Right kidney (tissue), 9 donors: ENCODE measurements at places on chromosomes 12 and 14.
A peak's percentile ranks its signal among the peaks of the same experiment; 100 is the strongest.

GRCh38 chr12:20696181-20696905, 1.2 kb downstream of the SLCO1C1 start:
- DNase-seq = no peak

- DNase-seq = no peak
Measured at GRCh38 chr14:38496092-38496491, 240.2 kb upstream of the CLEC14A start.

GRCh38 chr14:87252103-87252502, 740.9 kb downstream of the GALC start:
- DNase-seq = no peak

DNA sequence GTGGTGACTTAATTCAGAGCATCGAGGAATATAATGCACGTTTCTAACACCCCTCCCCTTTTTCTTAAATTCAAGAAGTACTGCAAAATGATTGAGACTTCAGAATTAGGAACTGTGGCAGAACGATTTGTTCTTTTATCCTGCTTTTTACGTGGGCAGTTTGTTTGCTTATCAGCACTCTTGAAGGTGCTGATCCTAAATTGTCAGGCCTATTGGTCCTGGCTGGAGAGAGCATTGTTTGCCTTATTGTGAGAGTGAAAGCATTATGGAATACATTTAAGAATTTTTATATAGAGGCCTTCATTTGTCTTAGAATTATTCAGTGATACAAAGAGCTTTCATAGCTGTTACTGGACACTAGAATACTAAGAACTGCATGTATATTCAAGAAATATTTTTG, 59.1 kb downstream of the TMTC2 start:
- DNase-seq = no peak

- no peak for DNase-seq
Measured at GRCh38 chr14:34009956-34010355, 59.1 kb upstream of the EGLN3 start.

GRCh38 chr12:32644431-32644830, 34.7 kb upstream of the DNM1L start:
- no peak for DNase-seq

- DNase-seq = no peak
Measured at GRCh38 chr14:59463787-59464485, 1.2 kb downstream of the GPR135 start.

DNA sequence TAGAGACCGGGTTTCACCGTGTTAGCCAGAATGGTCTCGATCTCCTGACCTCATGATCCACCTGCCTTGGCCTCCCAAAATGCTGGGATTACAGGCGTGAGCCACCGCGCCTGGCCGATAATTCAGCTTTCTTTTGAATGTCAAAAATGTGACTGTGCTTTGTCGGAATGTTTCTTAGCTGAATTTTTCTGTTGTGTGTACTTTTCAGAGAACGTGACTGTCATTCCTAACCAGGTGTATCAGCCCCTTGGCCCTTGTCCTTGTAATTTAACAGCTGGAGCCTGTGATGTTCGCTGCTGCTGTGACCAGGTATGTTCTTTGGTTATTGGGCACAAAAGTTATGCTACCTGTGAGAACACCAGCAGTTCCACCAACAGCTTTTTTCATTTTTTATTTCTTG, 8.1 kb downstream of the TCTN2 start:
- no peak for DNase-seq

DNA sequence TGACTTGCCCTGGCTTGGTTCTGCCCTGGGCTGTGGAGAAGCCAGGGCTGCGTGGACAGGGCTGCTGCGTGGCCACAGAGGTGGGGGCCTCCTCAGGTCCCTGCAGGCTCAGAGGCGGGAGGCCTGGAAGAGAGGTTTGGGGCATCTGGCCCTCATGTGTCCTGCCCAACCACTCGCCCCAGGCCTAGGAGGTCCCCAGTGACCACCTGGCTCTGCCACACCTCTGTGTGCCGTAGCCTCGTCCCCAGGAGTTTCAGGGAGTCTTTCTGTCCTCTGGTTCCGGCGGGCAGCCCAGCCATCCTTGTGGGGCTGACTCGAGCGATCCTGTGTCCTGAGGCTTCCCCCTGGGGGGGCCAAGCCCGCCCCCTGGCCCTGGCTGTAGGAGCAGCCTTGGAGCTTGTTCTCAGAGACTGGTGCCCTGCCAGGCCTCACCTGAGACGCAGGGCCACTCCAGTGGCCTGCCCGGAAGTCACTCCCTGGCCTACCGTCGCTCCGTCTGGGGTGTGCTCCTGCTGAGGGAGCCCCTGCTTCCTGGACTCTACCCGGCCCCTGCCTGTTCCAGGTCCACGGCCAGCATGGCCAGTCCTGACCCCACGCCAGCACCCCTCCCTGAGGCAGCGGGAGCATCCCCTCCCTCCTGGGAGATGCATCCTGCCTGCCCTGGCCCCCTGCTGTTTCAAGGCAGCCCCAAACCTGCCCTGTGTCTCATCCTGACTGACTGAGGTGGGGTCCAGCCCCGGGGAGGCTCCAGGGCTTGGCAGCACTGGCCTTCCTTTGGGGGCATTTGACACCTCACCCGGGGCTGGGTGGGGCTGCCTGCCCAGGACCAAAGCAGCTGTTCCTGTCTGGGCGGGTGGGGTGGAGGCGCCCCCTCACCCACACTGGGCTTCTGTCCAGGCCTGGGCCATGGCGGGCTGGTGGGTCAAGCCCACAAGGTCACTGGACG, 13.9 kb downstream of the ASPG start:
- no peak for DNase-seq

DNA sequence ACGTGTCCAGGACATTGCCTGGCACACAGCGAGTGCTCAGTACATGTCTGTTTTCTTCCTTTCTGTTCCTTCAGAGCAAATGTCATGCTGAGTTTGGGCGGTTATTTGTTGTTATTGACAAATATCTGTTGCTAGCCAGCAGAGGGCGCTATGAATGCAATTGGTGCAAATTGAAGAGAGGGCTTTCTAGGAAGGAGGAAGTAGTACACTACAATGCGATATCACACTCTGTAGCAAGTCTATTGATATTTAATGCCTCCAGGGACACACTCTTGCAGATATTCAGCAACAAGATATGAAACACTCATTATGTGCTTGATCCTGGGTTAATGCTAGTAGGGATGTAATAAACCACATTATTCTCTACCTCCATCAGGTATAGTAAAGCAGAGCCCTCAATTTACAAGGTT, 267.3 kb upstream of the SRRM4 start:
- DNase-seq = no peak

GRCh38 chr12:91551927-91552326, 369.3 kb upstream of the DCN start:
- DNase-seq = no peak

GRCh38 chr12:67422081-67422480, 152.9 kb downstream of the CAND1 start:
- DNase-seq = no peak

DNA sequence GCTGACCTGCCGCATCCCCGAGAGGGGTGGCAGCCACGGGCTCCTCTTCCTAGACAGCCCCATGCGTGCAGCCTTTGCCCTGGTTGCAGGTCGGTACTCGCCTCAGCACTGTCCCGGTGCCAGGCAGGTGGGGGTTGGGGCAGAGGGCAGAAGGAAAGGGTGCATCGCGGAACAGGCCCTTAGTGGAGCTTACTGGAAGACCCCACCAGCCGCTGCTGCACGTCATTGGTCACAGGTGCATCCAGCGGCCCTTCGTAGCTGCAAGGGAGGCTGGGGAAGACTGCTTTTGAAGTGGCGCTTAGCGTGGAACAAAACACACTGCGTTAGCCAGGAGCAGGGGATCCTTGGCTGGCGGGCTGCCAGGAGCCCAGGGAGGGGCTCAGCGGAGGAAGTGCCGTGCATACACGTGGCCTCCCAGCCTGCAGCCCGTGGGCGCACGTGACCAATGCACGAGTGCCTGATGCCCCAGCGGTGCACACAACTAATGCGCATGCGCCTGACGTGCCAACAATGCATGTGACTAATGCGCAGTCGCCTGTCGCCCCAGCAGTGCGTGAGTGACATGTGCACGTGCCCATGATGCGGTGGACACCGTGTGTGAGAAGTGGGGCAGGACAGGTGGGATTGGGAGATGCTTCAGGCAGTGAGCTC, 5.0 kb upstream of the EP400 start:
- no peak for DNase-seq

GRCh38 chr14:58705066-58705465, 67.3 kb downstream of the DACT1 start:
- no peak for DNase-seq

DNA sequence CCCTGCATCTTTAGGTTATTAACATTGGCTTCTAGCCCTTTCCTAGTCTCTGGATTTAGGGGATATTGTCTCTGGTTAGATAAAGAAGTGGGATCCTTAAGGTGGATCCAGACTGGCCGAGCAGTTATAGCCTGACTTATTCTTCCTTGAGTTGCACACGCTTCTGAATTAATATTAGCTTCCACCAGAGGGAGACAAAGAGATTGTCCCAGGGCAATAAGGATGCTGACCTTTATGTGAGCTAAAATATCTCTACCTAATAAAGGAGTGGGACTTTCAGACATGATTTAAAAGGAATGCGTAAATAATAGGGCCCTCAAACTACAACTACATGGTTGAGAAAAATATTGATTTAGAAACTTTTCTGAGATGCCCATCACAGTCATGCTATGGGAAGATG, 139.7 kb downstream of the SLCO1B3 start:
- DNase-seq = no peak

DNA sequence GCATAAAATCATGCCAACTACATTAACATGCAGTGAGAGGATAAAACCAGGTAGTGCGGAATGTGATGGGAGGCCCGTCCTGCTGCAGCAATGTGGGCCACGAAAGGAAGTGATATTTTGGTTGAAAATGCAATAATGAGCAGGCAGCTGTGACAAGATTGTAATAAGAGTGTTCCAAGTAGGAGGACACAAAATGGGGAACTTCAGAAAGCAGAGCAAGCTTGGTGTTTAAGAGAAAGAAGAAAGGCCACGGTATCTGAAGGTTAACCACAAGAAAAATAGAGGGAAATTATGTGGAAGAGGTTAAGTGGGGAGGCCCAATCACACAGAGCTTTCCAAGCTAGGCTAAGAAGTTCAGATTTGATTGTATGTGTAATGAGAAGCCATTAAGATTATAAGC, 34.3 kb downstream of the OVCH1 start:
- DNase-seq = no peak

DNA sequence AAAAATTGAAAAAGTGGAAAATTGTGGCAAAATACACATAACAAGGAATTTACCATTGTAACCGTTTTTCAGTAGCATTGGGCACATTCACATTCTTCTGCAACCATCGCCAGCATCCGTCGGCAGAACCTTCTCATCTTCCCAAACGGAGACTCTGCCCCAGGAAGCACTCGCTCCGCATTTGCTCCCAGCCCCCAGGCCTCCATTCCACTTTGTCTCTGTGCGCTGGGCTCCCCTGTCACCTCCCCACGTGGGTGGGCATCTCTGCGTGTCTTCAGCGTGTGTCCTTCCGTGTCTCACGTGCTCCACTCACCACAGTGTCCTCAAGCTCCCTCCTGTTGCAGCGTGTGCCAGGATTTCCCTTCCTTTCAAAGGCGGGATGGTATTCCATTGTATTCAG, 9.9 kb downstream of the GPR132 start:
- no peak for DNase-seq

GRCh38 chr12:53221203-53222080, 10.6 kb downstream of the RARG start:
- DNase-seq = peak; percentile 92

GRCh38 chr12:53340398-53340797, 4.2 kb upstream of the SP7 start:
- DNase-seq = no peak

DNA sequence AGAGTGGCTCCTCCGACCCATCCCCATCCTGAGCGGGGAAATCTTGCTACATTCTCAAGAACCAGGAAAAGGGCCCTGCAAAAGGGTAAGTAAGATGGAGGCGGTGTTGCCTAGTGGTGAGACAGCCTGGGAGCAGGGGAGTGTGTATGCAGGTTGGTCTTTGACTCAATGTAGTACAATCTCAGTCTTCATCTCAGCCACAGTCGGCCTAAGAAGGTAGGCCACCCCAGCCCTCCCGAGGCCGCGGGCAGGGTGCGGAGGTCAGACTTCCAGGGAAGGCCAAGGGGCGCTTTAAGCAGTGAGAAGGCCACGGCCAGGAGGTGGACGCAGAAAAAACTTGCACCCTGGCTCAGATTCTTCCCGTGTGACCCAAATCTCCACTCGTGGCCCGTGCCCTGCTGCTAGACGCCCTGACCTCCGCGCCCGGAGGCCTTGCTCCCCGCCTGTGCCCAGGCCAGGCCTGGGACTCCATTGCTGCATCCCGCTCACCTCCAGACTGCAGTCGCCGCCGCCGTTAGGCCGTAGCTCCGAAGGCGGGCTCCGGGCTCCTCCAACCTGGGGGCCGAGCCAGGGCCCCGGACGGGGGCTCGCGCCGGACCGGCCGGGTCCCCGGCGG, 435 bp downstream of the FOXM1 start:
- DNase-seq = peak; percentile 61

DNA sequence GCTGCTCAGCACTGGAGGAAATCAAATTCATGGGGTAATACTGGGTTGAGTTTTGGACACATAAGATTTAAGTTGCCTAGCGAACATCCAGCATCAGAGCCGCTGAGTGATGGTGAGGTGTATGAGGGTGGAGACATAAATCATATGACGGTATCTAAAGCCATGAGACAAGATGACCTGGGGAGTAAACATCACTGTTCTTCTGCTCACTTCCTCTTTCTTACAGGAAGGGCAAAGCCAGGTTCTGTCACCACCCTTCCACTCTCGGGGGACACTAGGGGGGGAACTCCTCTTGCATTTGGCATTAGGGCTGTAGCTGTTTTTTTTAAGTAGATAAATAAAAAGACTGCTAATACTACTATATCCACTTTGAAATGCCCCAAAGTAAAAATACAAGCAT, 24.0 kb downstream of the PRDM4 start:
- no peak for DNase-seq

GRCh38 chr12:69099201-69099837, 140.1 kb upstream of the CPSF6 start:
- no peak for DNase-seq

- no peak for DNase-seq
Measured at GRCh38 chr14:68649476-68650189, 143.2 kb downstream of the ZFP36L1 start.

DNA sequence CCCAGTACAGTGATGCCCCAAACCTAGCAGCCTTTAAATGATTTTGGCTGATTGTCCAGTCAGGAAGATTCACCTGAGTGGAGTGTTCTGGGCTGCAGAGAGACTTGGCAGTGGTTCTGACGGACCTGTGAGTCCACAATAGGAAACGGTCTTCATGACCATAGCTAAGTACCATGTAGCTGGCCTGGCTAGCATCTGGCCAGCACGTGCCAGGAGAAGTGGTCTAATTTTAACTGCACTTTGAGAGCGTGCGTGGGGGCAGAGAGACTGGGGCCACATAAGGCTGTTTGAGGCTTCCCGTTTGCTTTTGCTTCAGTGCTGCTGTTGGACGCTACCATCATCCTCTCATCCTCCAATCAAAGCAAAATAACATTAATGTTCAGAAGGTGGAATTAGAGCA, 54.7 kb downstream of the PPM1A start:
- DNase-seq = no peak
